ENCODE measurements at places on chromosomes 6 and 20. TPM values are rescaled to one million over a fixed set of nuclear protein-coding genes. Genes with fewer than 3 reads are reported as not detected.

TMEM217 gene
- polyA plus RNA-seq = 3.6 TPM

MAFB gene
- 0.08 TPM for polyA plus RNA-seq

- H3K27me3 ChIP-seq = no peaks in the 10 kb centered on the region
- H3K27ac ChIP-seq = no peak overlapping the region
- DNase-seq = no peak
These were observed 9.4 kb downstream of the CCNC start for GRCh38 chr6:99559057-99559456.

DNA sequence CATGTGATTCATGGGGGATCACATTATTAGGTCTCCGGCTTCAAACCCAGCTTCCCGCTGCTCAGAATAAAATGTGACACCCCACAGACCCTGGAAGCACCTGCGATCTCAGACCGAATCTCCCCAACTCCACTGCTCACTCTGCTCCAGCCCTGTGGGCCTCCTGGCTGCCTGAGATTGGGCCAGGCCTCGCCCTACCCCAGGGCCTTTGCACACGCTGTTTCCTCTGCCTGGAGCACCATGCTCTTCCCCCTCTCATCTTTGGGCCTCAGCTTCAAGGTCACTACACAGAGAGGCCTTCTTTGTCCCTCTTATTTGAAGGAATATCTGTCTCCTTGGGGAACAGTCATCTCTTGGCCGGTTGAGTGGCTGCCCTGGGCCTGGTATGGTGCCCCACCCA is 48.8 kb downstream of the RBM38 start:
- no peak for DNase-seq
- H3K4me1 ChIP-seq = peaks cover 9% of the 10 kb centered on the region
- no peak overlapping the region for H3K4me3 ChIP-seq
- H3K27me3 ChIP-seq = no peaks in the 10 kb centered on the region

DNA sequence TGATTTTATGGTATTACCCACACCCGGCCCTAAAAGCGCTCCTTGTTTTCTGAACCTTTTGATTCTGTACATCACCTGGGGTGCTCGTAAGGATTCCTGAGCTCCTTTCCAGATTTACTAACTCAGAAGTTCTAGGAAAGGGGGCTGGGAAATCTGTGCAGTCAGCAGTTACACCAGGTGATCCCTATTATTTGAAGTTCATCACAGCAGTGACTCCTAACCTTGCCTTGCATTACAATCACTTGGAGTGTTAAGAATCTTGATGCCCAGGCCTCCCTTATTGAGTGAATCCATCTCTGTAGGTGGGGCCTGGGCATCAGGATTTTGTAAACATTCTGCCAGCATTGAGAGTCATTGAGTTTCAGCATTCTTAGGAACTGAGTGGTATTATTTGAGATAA is 44.7 kb downstream of the BMP6 start:
- H3K27me3 ChIP-seq = no peaks in the 10 kb centered on the region
- H3K4me3 ChIP-seq = no peak overlapping the region
- DNase-seq = no peak
- H3K36me3 ChIP-seq = no peaks in the 10 kb centered on the region
- H3K27ac ChIP-seq = no peak overlapping the region

- H3K4me3 ChIP-seq = no peak overlapping the region
- no peak overlapping the region for H3K27ac ChIP-seq
- no peaks in the 10 kb centered on the region for H3K36me3 ChIP-seq
- no peaks in the 10 kb centered on the region for H3K4me1 ChIP-seq
- no peak for DNase-seq
These were observed 68.5 kb downstream of the CNKSR3 start for GRCh38 chr6:154441995-154442310.

DNA sequence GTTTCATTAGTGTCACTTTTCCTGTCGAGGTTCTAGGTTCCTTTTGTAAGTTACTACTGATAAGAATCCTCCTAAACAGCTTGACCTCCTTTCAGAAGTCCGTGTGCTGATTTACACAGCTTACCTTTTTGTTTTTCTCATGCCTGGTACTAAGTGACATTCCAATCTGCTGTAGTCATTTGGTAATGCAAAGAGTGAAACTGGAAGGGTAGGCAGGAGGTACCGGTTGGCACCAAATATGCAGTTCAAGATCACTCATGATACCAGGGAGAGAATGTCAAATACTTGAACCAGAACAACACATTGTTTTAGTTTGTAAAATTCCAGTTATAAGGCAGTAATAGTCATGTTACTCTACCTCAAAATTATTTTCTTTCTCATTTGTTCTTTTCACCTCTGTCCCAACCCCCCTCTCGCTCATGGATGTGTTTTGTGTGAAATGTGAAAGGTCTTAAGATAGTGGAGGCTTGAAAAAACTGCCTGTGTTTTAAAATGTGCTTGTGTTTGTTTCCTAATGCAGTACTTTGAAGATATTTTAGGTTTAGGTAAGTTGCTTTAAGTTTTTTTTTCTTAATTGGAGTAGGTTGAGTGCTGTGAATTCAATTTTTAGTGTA is 23.2 kb downstream of the AFDN start:
- no peaks in the 10 kb centered on the region for H3K36me3 ChIP-seq
- H3K27ac ChIP-seq = no peak overlapping the region
- DNase-seq = no peak
- no peaks in the 10 kb centered on the region for H3K27me3 ChIP-seq

PACRG gene
- not detected for polyA plus RNA-seq

DNA sequence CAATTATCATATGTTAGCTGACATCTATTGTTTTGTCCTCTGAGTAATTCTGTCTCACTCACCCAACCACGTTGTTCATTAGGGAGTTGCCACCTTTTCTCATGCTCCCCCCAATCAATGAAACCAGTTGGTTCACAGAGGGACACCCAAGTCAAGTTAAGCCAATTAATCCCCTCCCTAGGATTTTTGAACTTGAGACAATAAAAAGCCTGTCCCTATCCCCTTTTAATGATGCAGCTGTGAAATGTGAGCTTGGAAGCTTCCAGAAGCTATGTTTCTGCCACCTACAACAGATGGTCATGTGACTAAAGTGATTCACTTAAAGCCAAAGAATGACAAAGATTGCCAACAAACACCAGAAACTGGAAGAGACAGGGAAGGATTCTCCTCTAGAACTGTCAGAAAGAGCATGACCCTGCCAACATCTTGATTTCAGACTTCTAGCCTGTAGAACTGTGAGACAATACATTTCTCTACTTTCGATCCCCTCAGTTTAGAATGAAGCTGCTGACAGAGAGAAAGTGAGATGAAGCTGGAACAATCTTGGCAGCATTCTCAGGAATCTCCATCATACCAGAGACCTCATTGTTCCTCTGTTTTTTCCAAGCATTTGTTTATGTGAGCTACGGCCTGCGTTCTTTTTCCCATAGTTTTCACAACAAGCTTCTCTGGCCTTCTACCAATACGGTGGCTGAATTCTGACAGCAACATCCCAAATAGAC is 57.8 kb upstream of the TPD52L1 start:
- no peak overlapping the region for H3K4me3 ChIP-seq
- no peaks in the 10 kb centered on the region for H3K4me1 ChIP-seq
- H3K36me3 ChIP-seq = no peaks in the 10 kb centered on the region
- no peak for DNase-seq
- H3K27me3 ChIP-seq = peaks cover 1% of the 10 kb centered on the region

DNA sequence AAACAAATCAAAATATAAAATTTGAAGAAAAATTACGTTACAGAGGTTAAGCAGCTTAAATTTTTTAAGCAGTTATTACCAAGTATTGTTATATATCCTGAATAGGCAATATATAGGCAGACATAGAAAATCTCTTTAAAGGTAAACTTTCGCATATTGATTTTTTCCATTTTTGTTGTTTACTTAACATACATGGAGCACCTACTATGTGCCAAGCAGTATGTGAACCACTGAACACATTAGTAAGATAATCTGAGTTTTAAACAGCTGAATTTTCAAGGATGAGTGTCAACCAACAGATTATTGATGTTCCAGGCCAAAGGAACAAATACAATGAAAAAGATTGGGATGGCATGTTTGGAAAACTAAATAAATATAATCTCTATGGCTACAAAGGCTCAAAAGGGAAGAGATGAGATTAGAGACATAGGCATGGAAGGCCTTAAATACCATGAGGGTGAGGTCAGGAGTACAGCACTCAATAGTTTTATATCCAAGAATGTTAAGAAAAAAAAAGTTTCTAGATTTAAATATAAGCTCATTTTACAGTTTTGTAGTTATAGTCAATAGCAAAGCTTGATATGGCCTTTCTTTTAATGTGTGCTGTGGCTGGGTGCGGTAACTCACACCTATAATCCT is 277.5 kb downstream of the PTPRK start:
- H3K27ac ChIP-seq = no peak overlapping the region
- H3K27me3 ChIP-seq = no peaks in the 10 kb centered on the region
- no peak for DNase-seq
- no peaks in the 10 kb centered on the region for H3K36me3 ChIP-seq
- H3K4me3 ChIP-seq = no peak overlapping the region

DNA sequence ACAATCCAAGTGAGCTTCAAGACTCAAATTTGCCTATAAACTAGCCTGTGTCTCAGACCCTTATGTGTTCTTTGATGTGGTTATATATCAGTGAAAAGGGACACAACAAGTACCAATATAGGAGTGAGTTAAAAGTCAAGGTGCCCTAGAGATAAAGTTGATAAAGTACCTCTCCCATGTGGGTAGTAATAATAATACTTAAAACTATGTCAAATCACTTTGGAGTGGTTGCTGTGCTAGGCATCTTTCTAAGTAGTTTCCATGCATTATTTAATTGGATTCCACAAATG is 100.4 kb downstream of the BMP5 start:
- H3K4me1 ChIP-seq = no peaks in the 10 kb centered on the region
- DNase-seq = no peak
- H3K36me3 ChIP-seq = no peaks in the 10 kb centered on the region

DNA sequence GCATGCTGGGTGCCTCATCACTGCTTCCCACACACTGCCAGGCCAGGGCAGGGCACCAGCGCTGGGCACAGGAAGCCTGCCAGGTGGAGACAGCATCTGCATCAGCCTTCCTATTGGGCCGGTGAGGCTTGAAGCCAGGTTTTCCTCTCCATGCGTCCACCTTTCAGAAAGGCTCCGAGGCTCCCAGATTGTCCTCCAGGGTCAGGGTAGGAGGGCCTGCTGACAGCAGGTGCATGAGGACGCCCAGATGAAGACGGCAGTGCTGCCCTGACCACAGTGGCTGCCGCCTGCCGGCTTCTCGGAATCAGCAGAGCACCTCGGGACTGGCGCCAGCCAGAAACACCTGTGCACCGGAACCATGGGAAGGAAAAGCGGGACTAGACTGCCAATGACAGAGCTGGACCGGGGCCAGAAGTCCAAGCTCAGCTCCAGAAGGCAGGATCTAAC is 170.5 kb upstream of the CST7 start:
- no peak overlapping the region for H3K4me3 ChIP-seq
- no peaks in the 10 kb centered on the region for H3K36me3 ChIP-seq
- no peak for DNase-seq
- H3K27ac ChIP-seq = no peak overlapping the region
- peaks cover 2% of the 10 kb centered on the region for H3K27me3 ChIP-seq

- no peaks in the 10 kb centered on the region for H3K4me1 ChIP-seq
- H3K27me3 ChIP-seq = no peaks in the 10 kb centered on the region
- H3K27ac ChIP-seq = no peak overlapping the region
- no peak for DNase-seq
These were observed 503.6 kb downstream of the MMUT start for GRCh38 chr6:48959251-48960060.

- H3K4me3 ChIP-seq = peak overlapping the region; percentile 81
- peaks cover 12% of the 10 kb centered on the region for H3K4me1 ChIP-seq
- H3K36me3 ChIP-seq = peaks cover 4% of the 10 kb centered on the region
These were observed 31.4 kb upstream of the ID1 start for GRCh38 chr20:31573555-31574321.

- no peaks in the 10 kb centered on the region for H3K36me3 ChIP-seq
- H3K27ac ChIP-seq = no peak overlapping the region
- no peak for DNase-seq
- peaks cover 9% of the 10 kb centered on the region for H3K4me1 ChIP-seq
These were observed 68.8 kb downstream of the FGD2 start for GRCh38 chr6:37074053-37074827.

DCDC2 gene
- polyA plus RNA-seq = not detected
